Pancreas (tissue), 10 donors: ENCODE measurements at places on chromosomes 2 and 18.

- DNase-seq = no peak
Measured at GRCh38 chr2:51813247-51813646, 781.3 kb upstream of the NRXN1 start.

GRCh38 chr2:105431367-105432043 is 32.7 kb upstream of the FHL2 start:
- no peak for DNase-seq

GRCh38 chr18:66548747-66549146 is 55.1 kb downstream of the CDH19 start:
- DNase-seq = no peak

DNA sequence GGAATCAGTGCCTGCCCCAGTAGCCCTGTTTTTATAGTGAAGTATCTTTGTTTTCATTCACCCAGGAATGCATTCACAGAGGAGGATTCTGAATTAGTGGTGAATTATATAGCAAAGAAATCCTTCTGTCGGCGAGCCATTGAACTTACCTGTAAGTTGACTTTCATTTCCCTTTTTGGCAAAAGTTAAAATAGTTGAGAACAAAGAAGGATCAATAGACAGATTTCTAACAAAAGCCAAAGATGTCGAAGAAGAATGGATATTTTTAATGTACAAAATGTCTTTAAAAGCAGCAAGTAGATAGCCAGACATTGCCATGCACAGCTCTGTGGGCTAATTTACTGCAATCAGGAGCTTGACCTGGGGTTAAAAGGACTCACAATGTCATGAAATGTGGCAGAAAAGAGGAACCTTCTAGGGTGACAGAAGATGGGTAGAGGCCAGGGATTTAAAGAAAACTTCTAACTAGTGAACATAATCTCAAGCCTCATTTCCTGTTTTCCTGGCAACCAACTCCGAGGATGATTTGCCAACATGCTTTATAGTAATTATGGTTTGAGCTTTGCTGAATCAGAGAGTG is 53.8 kb upstream of the TMEM87B start:
- no peak for DNase-seq
